Keratinocyte (primary cell): ENCODE measurements at places on chromosomes 4 and X. TPM values are rescaled to one million over a fixed set of nuclear protein-coding genes. Genes with fewer than 3 reads are reported as not detected.

- no peak for DNase-seq
Observed at GRCh38 chr4:95715830-95716229, 124.1 kb upstream of the PDHA2 start.

DNA sequence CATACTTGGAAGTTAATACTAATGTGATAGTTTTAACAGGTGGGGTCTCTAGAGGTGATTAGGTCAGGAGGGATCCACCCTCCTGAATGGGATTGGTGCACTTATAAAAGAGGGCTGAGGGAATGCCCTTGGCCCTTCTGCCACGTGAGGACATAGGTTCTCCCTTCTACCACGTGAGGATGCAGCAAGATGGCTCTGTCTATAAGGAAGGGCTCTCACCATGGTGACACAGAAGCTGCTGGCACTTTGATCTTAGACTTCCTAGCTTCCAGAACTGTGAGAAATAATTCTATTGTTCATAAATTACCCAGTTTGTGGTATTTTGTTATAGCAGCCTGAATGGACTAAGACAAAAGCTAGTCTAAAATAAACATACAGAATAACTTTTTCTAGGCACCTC, 1.0 kb downstream of the AADAT start:
- DNase-seq: no peak

DNA sequence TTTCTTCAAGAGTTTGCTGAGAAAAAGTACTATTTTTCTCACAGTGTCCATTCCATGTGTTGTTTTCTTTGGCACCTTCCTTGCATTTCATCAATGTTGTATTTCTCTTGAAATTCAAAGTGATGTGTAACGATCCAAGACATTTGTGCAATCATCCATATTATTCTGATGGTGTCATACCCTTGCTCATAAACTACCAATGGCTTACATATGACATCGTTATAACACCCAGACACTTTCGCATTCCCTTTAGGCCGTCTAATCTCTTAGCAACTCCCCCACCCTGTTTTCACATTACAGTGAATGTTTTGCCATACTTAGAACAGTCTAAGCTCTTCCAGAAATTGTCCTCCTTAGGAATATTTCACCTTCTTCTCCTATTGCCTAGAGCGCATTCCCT, 1779.0 kb downstream of the PCDH7 start:
- DNase-seq: no peak

Gene FTHL17
- polyA plus RNA-seq: not detected in 3 replicates

GRCh38 chr4:98528882-98529281, 129.5 kb downstream of the TSPAN5 start:
- DNase-seq: no peak
